Stimulated activated CD4-positive, alpha-beta T cell treated with anti-CD3 and anti-CD28 coated beads, Interleukin-1b, Interleukin-23, amount 100 ng/mL, for 1 hour (primary cell): ENCODE measurements at places on chromosomes 6 and 20.

- DNase-seq = no peak
Observed at GRCh38 chr20:42366626-42367025, 748.4 kb upstream of the CHD6 start.

GRCh38 chr20:36465109-36466080, 75.9 kb upstream of the MYL9 start:
- peak; percentile 5 for DNase-seq

GRCh38 chr6:38673397-38674165, 29.4 kb downstream of the GLO1 start:
- no peak for DNase-seq

- no peak for DNase-seq
Observed at GRCh38 chr6:56450882-56451739, 191.6 kb downstream of the DST start.

GRCh38 chr6:43951756-43952675, 175.2 kb downstream of the MRPL14 start:
- DNase-seq = no peak
